Hematopoietic multipotent progenitor cell (in vitro differentiated cells): ENCODE measurements at places on chromosomes 13 and 19. TPM values are rescaled to one million over a fixed set of nuclear protein-coding genes. Genes with fewer than 3 reads are reported as not detected.

DNA sequence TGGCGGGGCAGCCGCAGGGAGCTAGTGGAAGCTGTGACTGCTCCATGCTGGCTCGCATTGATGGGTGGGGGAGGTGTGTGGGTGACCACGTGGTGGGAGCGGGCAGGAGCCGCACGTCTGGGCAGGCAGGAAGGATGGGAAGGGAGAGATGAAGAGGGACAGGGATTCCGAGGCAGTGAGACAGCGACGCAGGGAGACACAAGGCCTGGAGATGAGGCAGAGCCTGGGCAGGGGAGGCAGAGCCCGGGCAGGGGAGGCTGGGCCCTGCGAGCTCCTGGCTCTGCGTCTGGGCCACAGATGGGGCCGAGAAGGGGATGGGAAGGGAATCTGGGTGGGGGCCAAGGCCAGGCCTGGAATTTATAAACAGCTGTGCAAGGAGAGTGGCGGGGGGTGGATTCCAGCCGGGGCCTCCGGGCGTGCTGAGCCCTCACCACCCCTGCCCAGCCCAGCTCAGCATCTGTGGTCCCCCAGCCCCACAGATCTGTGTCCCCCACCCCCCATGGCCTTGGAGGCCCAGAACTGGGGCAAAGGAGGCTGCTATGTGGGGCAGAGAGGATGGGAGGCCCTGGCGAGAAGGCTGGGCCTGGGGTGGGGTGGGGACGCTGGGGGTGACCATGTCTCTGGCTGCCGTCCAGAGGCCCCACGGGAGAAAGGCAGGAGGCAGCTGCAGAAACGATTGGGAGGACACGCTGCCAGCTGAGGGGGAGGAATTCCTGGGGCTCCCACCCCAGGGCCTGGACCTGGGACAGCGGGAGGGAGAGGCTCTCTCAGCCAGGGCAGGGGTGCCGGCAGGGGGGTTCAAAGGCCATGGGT, 6.0 kb downstream of the EHD2 start:
- DNase-seq = no peak

DNA sequence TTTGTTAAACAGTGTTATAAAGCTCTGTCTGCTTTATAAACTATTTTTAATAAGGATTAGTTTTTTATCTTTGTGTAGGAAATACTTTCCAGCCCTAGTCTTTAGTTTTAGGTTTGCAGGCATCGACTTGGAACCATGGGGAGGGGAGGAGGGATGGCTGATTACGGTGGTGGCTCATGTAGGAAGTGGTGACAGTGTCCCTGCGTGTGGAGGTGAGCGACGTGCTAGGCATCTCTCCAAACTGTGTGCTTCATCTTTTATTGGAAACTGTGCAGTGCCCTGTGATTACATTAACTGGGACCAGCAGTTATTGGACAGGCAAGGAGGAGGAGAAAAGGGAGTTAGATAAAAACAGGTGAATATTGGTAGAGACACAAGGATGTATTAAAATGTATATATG, 203.8 kb downstream of the ATP8A2 start:
- DNase-seq = no peak

DNA sequence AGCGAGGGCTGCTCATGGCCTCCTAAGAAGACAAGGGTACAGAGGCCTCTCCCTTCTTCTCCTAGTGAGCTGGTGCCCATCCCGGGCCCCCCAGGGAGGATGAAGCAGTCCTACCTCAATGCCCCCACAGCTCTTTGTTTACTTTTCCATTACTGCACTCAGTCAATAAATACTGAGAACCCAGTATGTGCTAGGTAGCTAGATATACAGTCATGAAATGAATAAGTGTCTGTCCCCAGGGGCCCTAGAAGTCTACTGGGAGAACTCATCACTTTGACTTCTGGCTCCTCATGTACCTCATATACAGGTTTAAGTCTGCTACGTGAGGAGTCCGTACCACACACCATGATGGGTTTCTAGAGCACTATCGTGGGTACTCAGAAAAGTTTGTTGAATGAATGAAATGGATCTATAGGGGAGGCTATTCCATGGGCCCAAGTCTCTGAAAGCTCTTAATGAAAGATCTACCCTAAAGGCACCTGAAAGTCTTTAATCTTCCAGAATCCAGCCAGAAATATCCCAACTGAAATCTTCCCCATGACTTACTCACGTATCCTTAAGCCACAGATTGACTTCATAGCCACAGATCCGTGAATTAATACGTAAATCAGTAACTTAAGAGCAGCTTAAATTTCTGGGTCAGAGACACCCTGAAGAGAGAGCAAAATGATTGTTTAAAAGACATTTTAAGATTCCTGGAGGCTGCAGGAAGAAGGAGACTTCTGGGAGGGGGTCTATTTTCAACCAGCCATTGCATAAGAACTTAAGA, 51.6 kb upstream of the POMP start:
- DNase-seq = no peak

GRCh38 chr13:74138241-74138640, 4.0 kb upstream of the KLF12 start:
- DNase-seq = no peak

DNA sequence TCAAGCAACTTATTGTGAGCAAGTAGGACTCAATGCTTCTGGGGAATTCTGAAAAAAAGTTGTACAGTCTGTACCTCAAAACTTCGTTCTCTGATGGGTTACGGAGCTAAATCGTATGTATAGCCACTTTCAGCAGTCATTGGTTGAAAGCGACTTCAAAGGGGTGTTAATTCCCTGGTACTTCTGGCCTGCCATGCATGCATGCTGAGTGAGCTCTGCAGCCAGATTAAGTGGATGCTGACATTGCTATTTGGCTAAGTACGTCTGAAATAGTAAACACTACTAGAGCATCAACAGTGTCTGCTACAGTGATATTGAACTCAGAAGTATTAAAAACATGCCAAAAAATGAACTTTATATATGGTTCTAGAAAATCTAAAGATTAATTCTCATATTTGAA, 1183.1 kb upstream of the PCDH20 start:
- DNase-seq = no peak

DNA sequence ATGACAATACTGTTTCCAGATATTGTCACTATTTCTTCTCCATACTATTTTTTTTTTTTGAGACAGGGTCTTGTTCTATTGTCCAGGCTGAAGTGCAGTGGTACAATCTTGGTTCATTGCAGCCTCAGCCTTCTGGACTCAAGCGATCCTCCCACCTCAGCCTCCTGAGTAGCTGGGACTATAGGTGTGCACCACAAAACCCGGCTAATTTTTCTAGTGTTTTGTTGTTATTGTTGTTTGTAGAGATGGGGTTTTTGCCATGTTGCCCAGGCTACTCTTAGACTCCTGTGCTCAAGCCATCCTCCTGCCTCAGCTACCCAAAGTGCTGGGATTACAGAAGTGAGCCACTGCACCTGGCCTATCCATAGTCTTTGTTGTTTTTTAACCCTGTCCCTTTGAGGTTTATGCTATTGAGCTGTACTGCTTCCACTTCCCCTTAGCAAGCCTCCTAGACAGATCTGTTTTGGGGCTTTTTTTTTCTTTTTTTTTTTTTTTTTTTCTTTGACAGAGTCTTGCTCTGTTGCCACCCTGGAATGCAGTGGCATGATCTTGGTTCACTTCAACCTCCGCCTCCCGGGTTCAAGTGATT, 27.6 kb upstream of the MAP3K10 start:
- peak; percentile 54 for DNase-seq

DNA sequence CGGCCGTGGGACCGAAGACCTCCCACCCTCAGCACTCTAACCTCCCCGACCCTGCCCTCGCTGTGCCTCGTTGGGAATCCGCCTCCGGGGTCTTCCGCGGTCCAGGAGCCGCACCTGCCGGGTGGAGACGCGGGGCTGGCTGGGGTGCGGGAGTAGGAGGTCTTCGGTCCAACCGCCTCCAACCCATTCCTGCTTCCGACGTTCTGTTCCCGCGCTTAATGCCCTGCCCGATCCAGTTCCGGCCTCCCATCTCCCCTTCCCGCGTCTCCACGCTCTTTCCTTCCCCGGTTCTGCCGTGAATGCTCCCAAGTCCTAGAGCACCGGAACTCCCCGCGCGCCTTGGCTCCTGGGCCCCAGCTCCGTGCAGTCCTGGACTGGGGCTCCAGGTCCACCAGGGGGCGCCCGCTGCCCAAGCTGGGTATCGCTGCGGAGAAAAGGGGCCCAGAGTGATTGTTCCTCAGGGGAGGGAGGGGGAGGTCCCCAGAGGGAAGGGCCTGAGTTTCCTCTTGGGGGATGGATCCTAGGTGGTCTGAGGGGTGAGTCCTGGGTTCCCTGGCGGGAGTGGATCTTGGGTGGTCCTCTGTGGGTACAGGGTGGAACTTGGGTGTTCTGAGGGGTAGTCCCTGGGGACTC, 14.1 kb upstream of the TNFSF9 start:
- DNase-seq = peak; percentile 91

DNA sequence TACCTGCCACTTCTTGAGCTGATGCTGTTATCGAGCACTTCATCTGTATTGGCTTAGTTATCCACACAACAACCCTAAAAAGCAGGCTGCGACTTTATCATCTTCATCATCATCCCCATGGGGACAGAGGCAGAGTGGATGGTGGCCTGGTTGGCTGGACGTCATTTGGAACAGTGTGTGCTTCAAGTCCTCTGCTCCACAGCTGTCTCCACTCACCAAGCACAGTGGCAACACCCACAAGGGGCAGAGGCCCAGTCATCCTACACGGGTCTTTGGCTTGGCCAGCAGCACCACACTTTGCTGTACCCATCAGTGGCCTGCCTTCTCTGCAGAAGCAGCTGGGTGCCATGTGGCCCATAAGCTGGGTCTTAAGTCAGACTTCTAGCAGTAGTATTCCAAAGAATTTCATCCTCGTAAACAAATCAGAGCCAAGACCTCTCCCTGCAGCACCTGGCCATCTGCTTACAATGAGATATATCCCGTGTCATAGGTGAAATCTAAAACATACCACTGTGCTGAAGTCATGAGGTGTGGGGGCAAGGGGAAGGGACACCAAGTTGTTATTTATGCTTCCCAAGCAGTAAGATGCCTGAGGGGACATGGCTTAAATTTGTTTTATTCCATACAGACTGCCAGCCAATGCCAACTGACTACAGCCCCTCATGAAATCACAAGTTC, 47.9 kb upstream of the EPHX3 start:
- no peak for DNase-seq

The PSG6 gene
- not detected for total RNA-seq

DNA sequence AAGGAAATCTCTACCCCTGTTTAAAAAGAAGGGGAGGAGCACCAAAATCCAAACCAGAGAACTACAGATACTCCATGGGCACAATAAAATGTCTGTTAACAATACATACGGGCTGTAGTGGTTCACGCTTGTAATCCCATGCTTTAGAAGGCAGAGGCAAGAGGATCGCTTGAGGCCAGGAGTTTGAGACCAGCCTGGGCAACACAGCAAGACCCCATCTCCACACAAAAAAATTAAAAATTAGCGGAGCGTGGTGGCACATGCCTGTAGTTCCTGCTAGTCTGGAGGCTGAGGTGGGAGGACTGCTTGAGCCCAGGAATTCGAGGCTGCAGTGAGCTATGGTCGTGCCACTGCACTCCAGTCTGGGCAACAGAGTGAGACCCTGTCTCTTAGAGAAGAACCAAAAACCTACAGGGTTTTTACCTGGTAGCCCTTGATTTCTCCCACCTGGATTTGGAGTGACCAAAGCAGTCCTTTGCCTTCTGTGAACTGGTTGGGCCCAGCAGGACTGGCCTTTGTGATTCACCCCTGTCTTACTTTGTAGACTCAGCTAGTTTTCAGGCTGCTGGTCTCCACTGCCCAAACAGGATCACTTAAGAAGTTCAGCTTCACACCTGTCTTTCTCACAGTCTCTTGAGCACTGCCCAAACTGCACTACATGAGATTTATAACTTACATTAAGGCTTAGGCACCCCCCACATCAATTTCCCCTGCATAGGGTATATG, 38.7 kb upstream of the FLT1 start:
- no peak for DNase-seq

The ACP7 gene
- not detected for total RNA-seq

The LMTK3 gene
- total RNA-seq = 0.54 TPM

DNA sequence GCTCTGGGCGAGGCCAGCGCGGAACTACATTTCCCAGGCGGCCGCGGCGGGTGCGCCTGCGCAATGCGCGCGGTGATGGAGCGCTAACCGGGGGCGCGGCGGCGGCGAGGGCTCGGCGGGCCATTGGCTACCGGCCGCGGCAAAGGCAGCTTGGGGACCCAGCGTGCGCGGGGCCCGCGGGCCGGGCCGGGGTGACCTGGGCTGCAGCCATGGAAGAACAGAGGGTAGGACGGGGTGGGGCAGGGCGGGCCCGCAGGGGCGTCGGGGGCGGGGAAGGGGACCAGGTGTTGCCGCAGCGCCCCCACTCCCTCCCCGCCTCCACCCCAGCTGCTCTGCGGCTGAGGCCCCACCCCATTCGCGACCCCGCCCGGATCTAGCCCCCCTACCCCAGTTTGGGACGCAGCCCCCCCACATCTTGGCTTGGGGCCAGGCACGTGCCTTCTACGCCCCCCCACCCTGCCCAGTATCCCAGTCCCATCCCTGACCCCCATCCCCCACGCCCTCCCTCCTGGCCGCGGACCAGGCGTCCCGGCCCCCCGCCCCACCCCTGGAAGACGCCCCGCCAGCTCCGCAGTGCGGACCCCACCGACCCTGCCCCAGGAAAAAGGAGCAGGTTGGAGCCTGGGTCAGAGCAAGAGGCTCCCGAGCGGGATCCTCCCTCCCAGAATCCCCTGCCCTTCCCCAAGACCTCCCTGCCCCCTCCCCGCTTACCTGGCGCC, at the start of gene FSD1:
FSD1 (plus strand) TSS at position 61 of the 719 bp plus-strand sequence; CDS start at position 210, 149 bp downstream.
- DNase-seq = peak; percentile 73

- no peak for DNase-seq
Observed at GRCh38 chr13:51502153-51502651, 49.4 kb upstream of the INTS6 start.

- DNase-seq = no peak
Observed at GRCh38 chr13:26308836-26309235, 54.9 kb downstream of the CDK8 start.

DNA sequence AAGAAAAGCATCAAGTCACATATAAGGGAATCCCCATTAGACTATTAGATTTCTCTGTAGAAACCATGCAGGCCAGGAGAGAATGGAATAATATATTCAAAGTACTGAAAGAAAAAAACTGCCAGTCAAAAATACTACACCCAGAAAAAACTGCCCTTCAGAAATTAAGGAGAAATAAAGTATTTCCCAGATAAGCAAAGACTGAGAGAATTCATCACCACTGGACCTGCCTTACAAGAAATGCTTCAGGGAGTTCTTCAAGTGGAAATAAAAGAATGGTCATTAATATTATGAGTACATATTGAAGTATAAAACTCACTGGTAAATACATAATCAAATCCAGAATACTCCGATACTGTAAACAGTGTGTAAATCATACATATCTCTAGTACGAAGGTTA, 35.9 kb downstream of the VWA8 start:
- DNase-seq = peak; percentile 38

- DNase-seq = no peak
Observed at GRCh38 chr19:55962186-55962585, 14.6 kb downstream of the NLRP8 start.

The TYROBP gene
- total RNA-seq = 25.0 TPM

The FPR3 gene
- 0.27 TPM for total RNA-seq

DNA sequence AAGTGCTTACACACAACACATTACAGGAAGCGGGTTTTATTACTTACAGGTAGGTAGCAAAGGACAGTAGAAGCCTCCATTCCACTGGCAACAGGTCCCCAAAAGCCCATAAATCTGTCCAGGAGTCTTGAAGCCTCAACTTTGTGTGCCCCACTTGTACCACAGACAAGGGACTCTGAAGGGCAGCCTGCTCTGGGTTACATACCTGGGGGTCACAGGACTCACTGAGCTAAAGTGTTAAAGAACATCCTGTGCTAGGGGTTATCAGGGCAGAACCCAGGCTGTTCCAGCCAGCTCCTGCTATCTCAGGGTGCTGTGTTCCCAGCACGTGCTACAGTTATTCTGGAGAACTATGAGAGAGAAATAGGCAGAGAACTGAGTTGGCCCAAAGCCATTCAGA, 230.9 kb upstream of the SLC10A2 start:
- DNase-seq = no peak
